Activated effector memory CD4-positive, alpha-beta T cell treated with Interleukin-2 at 50 U/mL for 16 hours (primary cell): ENCODE measurements at places on chromosomes 2 and 18.

GRCh38 chr2:8848328-8849100 is 11.1 kb upstream of the KIDINS220 start:
- no peak for DNase-seq

GRCh38 chr2:50006327-50006726 is 852.0 kb upstream of the FSHR start:
- DNase-seq = no peak

DNA sequence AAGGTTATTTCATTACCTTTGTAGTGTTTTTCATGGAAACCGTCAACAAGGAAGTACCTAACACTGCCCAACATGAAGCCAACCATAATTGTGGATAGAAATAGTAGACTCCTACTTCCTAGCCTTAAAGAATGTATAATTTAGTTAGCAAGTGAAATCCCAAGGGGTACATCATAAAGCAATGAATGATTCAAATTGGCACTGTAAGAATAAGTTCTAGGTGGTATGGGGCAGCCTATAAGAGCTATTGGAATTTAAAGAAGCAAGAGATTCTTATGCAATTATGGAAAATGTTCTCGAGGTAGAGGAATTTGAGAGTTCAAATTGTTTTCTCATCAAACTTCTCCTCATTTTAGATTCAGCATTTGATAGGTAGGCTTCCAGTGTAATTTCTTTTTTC is 157.9 kb downstream of the FMNL2 start:
- DNase-seq = no peak

DNA sequence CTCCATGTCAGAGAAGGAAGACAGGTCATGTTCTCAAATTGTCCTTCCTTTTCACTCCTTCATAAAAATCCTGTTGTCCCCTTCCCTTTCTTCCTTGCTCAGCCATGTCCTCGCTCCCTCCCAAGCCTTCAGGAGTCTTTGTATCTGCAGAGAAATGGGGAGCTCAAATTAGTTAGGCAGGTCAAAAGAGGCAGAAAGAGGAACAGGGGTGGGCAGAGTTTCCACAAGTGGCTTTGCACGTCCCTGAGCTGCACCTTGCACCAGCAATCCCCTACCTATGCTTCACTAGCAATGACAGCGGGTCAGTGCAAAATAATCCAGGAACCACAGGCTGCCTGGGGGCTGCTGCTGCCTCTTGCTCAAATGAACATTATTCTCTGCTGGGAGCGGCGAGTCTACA is 152.1 kb upstream of the ITGA6 start:
- no peak for DNase-seq

- no peak for DNase-seq
These were observed 15.8 kb downstream of the SLC8A1 start for GRCh38 chr2:40436093-40436475.

DNA sequence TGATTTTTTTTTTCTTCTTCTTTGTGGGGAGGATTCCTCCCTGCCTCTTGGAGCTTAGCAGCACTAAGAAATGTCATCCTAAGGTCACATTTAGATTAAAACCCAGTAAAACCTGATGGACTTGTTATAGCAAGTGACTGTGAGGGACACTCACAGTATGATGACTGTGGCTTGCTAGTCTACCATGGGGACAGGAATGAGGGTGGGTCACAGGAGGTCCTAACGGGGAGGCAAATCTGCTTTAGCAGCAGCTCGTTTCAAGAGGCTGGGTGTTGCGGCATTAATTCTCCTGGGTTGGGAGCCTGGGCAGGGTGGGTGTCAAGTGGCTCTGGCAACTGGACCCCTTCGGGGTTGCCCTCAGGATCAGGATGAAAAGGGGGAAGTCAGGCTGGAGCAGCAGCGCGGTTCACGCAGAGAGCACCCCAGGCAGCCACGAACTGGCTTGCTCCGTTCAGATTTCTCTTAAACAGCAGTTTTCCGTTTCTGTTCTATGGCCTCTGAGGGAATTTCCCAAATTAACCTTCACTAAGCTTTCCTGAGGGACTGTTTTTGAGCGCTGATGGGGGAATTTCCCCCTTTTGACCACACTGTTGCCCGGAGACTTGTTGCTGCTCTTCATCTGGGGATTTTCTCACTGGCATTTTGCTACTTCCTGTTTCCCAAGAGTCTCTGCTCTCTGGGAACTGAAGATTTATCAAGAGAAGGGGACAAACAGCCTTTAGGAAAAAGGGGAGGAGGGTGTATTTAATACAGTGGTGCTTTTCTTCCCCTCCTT is 59.8 kb upstream of the PELI1 start:
- DNase-seq = peak; percentile 19

DNA sequence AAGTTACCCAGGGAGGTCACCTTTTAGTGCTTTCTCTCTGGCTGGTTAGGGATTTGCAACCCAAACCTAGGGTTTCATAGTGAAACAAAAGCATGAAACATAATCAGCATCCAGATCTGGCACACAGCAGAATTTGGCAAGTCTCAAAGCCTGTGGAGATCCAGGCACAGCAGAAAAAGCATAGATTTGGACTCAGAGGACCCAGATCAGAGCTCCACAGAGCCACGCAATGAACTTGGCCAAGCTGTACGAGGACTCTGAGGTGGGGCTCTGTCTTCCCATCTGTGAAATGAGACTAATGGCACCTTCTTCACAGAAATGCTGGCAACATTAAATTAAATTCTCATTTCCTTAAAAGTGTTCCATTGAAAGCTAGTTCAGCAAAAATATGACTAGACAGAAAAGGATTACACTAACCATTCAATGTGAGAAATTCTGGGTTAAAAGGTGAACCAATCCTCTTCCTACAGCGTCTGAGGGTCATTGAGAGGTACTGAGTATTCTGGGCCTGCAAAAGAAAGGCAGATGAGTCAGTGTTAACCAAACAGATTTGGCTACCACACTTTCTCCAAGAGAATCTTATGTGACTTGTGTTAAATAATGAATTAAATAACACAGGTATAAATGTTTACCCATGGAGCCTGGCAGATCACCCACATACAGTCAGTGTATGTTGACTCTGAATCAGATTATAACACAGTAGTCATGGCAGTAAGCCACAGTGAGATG is 266.3 kb downstream of the MREG start:
- no peak for DNase-seq

DNA sequence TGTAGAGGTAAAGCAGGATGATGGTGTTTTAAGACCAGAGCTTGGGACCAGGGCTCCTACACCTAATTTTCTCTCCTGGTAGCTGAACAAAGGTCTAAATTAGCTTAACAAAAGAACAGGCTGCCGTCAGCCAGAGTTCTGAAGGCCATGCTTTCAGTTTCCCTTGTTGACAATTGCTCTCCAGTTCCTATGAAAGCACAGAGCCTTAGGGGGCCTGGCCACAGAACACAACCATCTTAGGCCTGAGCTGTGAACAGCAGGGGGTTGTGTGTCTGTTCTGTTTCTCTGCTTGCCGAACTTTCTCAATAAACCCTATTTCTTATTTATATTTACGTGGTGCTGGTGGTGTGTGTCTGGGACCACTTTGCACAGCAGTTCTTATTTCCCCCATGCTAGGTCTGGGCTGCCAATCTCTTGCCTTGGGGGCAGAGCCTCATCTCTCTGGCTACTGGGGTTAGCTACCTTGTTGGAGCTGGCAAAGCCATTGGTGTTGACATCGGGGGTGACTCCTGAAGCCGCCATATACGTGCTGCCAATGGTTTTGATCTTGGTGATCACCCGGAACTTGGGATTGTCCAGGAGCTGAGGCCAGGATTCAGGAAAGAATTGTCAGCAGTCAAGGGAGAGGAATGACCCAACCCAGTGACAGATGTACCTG is 29.0 kb downstream of the CENPO start:
- no peak for DNase-seq

GRCh38 chr18:40576507-40577115 is 1378.4 kb upstream of the PIK3C3 start:
- no peak for DNase-seq

GRCh38 chr2:18552351-18553077 is 7.9 kb downstream of the RDH14 start:
- no peak for DNase-seq

DNA sequence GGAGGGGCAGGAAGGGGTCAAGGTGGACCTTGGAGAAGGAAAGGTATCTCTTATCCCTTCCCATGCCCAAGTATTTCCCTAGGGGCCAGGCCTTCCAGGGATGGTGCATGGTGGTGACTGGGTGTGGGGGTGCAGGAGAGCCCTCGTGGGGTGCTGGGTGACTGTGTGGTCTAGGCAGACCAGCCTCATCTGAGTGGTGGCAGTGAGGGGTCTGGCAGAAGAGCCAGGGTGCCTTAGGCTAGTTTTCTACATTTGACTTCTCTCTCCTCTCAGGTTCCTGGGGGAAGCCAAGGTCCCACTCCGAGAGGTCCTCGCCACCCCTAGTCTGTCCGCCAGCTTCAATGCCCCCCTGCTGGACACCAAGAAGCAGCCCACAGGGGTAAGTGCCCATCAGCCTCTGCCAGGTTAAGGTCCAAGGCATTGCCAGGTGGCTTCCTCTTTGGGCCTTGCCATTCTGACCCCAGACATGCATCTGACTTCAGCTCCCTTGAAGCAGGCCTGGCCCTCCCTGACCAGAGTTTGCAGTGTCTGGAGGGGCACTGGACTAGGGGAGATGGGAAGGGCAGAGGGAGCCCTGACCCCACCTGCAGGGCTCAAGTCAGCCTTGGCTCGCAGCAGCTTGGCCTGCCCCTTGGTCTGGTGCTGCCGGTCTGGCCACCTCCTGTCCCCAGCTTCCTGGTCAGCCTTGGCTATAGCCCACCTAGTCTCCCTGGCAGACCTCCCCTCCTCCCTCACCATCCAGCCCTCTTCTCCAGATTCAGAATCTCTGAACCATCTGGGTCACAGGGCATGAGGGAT is 49.8 kb downstream of the DYSF start:
- no peak for DNase-seq

GRCh38 chr18:2338601-2339000 is 232.7 kb downstream of the METTL4 start:
- no peak for DNase-seq

GRCh38 chr2:195482010-195482409 is 175.0 kb upstream of the SLC39A10 start:
- no peak for DNase-seq

DNA sequence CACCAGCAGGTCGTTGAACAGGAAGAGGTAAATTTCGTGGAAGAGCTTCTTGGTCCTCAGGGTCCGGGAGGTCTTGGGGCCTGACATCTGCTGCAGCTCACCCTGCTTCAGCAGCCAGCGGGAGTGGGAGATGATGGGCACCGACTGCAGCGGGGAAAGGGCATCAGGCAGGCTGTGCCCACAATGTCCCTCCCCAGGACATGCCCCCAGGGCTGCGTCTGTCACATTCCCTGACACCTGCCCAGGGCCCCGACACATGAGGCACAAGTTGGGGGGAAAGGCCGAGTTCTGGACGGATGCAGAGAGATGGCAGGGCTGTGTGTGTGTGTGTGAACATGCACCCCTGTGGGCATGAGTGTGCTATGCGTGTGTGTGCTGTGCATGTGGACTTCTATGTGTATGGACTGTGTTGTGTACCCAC is 13.9 kb downstream of the SNORC start:
- no peak for DNase-seq

- DNase-seq = no peak
These were observed 105.0 kb downstream of the IKZF2 start for GRCh38 chr2:213046431-213046830.
